ENCODE measurements at places on chromosomes 6 and 20.
A peak's percentile ranks its signal among the peaks of the same experiment; 100 is the strongest.

DNA sequence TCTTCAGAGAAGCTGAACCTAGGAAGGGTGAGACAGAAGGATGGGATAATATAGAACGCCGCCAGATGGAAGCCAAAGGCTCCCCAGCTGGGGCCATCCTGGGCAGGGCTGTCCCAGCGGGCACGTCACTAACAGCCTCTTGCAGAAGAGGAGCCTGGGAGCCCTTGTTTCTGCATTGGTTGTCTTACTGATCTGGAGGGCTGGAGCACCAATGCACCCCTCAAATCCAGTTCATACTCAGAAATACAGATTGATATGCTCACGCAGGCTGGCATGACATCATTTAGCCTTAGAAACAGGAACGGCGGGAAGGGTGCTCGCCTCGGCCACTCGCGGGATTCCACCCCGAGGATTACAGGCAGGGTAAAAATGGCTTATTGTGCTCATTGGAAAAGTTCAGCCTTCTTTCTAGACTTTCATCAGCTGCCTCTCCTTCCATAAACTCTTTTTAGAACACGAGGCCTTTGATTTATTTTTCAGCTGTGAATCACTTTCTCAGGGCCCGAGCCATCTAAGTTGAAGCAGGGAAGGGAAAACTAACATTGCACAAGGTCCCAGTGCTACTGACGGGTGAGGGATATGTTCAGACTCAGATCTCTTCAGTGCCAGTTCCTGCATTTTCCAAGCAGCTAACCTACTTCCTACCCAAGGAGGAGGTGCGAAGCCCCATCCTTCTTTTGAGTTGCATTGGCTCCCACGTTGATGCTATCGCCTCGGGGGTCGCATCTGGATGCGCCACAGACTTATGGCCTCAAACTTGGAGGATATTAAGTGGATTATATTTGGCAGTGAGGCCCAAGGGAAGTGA, 82.3 kb downstream of the GMPR start:
- no peak for DNase-seq

DNA sequence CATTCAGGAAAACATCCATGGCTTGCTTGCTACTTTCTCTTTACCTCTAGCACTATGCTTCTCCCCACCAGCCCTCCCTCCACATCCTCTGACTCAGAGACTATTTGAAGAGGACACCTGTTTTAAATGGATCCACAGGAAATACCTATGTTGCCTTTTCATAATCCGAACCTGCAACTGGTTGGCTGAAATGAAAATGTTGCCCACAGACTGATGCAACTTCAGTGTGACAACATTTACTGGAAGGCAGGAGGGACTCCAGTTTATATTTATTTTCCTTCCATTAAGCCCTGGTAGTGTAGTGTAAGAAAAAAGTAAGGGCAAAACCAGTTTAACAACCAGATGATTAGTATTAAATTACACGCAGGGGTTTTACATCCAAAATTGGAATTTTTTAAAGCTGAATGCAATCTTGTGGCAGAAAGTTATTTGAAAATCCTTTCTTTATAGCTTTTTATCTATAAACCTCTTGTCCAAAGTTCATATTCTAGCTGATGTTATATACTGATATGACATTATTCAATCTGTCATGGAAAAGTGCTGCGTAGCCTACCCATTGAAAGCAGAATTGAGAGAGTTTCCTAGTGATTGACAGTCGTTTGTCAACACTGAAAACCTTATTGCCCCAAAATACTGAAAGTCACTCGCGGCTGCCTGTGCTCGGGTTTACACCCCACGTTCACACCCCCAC, 881 bp upstream of the AIG1 start:
- no peak for DNase-seq

GRCh38 chr6:75893058-75893775, 144.2 kb downstream of the MYO6 start:
- DNase-seq = no peak

GRCh38 chr20:2845607-2846006, 5.1 kb downstream of the VPS16 start:
- DNase-seq = no peak

DNA sequence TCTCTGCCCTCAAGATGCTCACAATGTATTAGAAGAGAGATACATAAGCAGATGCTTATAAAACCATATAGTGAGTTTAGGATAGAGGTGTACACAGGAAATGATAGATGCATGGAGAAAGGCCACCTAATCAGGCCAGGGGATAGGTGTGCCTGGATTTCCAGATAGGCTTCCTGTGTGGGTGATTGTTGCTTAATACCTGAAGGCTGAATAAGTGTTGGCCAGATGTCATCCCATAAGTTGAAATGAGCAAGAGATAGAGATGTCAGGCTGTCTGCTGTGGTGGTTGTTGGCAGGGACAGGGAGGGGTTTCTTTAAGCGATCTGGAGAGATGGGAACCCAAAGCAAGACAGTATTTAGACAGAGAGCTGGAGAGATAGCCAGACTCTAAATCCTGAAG, 109.8 kb upstream of the SGK1 start:
- no peak for DNase-seq

GRCh38 chr6:159174263-159174969, 5.2 kb downstream of the FNDC1 start:
- DNase-seq = peak; percentile 28

- no peak for DNase-seq
Measured at GRCh38 chr6:97215157-97215769, 67.8 kb downstream of the MMS22L start.

- DNase-seq = no peak
Measured at GRCh38 chr6:9140172-9140571, 704.8 kb upstream of the SLC35B3 start.

DNA sequence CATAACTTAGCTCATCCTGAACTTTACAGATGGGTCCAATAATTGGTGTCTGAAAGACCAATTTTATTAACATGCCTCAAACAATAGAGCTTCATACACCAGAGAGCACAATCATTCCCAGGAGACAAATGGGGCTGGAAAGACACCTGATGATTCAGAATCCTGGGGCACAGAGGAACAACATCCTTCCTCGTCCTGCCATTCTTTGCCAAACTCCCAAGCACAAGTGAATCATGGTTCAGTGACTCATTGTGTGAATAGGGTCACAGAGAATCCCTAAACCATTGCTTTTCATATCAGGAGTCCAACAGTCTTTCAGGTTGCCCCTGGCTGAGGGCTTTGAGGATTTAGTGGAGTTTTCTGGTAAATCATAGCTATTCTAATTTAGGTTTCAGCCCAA, 266.4 kb upstream of the BMP2 start:
- DNase-seq = no peak

DNA sequence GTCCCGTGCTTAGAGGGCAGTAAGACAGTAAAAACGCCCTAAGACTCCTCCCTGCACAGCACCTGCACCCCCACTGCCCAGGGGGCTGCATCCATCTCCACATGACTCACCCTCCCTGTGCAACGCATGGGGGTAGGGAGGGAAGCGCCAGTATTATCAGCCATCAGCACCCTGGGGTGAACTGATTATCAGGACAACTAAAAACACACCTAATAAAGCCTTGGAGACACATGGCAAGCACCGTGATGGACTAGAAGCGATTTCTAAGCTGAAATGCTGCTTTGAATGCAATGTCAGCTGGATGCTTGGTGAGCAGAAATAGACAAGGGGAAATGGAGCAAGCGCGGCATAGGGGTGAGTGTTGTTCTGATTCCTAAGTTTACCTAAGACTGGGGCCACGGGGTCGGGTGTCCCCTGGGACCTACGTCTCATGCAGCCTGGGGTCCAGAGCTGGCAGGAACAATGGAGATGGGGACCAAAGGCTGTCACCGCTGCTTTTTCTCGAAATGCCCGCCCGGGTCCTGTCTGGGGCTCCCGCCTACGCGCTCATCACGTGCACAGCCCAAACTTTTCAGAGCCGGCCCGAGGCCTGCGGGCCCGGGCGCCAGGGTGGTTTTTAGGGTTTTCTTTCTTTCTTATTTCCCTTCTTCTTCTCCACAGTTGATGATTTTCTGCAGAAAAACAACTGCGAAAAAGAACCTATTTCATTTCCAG, 702 bp upstream of the TNFAIP3 start:
- DNase-seq = peak; percentile 45

DNA sequence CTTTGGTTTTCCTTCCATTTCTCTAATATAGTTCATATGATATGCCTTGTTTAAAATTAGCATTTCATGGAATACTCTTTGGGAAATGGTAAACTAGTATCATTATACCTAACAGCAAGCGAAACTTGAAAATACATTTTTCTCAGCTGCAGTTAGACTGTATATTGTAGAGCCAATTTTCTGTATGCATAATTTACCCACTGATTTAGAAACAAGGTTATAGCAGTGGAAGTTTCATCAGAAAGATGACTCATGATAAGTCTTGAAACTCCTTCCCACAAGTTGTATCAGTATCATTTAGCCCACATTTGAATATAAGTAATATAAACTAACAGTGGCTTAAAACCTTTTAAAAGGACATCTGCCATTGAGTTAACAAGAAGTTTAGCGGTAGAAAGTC, 164.8 kb upstream of the BMP5 start:
- no peak for DNase-seq

DNA sequence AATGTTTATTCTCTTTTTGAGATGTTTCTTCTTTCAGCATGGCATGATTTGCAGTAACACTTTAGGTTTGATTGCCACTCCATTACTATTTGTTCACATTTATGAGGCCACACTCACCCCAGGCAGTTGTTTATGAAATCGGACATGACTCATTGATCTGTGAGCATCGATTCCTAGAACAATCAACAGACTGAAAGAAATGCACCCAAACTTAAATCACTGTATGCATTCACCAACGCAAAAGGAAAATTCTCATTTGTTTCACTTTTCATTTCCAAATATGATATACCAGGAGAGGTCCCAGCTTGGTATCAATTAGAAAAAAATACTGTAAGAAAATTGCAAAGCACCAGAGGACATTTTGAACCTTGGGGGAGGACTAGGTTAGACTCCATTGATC, 5.4 kb upstream of the GJA10 start:
- no peak for DNase-seq

- DNase-seq = no peak
Measured at GRCh38 chr6:23176883-23177282, 607.5 kb downstream of the HDGFL1 start.

- DNase-seq = no peak
Measured at GRCh38 chr6:143205585-143205984, 144.9 kb downstream of the AIG1 start.

GRCh38 chr20:33338467-33339258, 55.6 kb downstream of the BPIFB1 start:
- DNase-seq = no peak

GRCh38 chr6:92181347-92181746, 1238.0 kb downstream of the EPHA7 start:
- DNase-seq = no peak

- no peak for DNase-seq
Measured at GRCh38 chr6:27288136-27289044, 23.7 kb downstream of the POM121L2 start.

- DNase-seq = no peak
Measured at GRCh38 chr6:41535766-41536165, 10.4 kb upstream of the FOXP4 start.

DNA sequence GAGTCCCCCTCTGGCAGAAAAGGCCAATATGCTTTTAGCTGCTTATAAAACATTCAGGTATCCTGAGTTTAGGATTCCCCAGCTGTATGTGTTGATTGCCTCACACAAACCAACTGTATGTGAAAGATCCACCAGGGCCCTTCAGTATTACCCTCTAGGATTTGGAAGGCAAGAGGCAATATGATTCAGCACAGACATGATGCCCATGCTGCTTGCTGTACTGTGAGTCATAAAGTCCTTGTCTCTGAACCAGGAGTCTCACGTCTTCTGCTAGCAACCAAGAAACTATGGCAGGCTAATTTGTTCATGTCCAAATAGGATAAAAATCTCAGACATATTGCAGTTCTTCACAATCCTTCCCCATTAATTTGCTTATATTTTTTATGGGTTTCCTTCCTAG, 789.2 kb upstream of the SLC35B3 start:
- no peak for DNase-seq

DNA sequence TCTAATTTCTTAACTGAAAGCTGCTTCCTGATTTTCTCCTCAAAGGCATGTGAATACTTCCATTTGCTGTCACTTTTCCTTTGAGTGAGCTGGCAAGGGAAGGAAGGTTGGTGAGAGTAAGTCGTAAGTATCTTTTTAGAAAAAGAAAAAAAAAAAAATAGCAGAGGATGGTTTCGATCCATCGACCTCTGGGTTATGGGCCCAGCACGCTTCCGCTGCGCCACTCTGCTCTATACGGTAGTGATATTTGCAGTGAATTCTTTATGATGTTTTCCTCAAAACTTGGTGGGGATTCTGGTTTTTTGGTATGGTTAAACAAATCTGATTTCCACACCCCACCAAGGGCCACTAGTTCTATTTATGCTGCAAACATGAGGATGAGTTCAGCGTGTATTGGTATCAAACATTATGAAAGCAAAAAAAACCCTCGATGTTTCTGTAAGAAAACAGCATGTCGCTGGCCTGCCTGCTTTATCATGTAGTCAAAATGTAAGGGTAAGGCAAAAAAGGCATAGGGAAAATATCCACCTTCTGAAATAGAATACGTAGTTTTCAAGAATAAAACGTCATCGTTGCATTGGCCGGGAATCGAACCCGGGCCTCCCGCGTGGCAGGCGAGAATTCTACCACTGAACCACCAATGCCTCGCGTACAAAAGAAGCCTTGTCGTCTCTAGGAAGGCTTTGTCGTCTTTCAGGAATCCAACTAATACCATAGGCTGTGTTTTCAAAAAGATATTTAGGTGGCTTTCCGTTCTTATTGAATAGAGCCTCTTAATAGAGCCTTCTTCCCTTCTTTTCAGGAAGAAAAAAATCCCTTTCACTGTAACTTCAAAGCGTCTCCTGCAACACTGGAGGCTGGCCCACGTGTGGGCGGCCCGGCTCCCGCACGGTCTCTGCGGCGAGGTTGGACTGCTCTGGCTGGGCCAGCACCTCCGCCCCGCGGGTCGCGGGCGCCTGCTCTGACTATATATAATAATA, 9.6 kb downstream of the OR2B2 start:
- DNase-seq = peak; percentile 80

- DNase-seq = no peak
Measured at GRCh38 chr6:91802431-91802830, 1215.6 kb upstream of the MAP3K7 start.

GRCh38 chr6:4606821-4607704, 169.1 kb upstream of the CDYL start:
- DNase-seq = no peak

GRCh38 chr20:31698803-31699718, 23.6 kb downstream of the BCL2L1 start:
- no peak for DNase-seq

DNA sequence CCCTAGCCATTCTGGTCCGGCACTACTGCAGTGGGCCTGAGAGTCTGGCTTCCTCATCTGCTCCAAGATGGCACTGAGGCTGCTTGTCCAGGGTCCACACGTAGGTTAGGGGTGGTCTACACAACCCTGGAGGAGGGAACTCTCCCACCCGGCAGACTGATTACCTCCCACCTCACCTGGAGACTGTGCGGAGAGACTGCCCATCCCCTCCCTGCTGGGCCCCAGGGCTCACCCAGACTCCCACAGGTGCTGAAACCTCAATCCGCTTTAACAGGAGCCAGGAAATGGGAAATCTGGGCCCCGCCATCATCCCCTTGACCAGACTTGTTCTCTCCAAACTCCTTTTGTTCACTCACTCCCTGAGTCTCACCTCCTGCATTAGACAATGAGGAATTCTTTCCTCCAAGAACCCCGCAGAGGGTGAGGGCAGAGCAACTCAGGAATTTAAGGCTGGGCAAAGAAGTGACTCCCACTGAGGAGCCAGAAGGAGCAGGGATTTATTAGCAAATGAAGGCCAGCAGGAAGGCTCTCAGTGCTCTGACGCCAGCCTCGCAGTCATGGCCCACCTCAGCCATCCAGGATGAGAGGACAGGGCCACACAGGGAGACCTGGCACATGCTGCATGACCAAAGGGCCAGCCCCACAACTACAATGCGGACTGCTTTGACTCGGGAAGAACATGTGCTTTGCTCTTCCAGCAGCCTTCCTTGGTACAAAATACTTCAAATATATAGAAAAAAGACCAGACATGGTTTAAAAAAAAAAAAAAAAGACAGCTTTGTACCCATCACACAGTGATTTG, 53.0 kb downstream of the CDK5RAP1 start:
- no peak for DNase-seq

All from activated naive CD8-positive, alpha-beta T cell treated with anti-CD3 and anti-CD28 coated beads, Interleukin-2, amount 50 U/mL, for 16 hours (primary cell).